ENCODE measurements at places on chromosomes 16 and 17.

DNA sequence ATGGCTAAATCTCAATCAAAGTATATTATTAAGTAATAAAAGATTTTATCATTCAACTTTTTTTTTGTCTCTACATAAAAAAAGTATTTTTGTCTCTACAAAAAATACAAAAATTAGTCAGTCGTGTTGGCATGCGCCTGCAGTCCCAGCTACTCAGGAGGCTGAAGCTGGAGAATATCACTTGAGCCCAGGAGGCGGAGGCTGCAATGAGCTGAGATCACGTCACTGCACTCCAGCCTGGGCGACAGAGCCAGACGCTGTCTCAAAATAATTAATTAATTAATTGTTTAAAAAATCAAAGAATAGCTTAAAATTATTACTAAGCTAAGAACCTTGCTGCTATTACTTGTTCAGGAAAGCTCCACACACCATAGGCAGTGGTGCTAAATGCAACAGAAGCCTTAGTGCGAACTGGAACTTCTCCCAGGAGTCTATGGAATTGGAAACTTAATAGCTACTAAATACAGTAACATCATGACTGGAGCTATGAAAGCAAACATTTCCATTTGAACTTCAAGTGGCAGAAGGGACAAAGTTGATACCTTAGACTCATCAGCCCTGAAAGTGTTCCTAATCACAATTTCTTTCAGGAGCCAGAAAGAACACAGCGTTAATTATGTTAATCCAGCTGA is 22.6 kb downstream of the ADCY9 start:
- DNase-seq: no peak

DNA sequence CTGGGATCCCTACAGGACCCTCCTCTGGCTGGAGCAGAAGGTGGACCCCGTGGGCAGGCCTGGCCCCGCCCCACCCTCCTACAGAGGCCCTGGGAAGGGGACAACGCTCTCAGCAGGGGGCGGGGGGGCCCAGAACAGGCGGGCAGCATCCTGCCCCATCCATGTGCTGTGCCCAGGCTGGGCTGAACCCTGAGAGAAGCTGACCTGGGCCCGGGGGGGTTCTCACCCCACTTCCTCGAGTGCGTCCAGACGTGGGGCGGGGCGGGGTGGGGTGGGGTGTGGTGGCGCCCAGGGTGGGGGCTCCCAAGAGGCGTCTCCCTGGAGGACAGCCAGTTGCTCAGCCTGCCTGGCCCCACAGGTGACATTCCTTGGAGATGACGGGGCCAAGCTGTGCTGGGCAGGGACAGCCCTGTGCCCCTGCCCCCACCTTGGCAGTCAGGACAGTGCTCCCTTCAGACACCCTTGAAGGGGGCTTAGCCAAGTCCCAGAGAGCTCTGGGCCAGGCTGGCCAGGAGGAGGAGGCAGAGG is 390 bp upstream of the UNC13D start:
- DNase-seq: no peak

- DNase-seq: no peak
These were observed 164.7 kb downstream of the MSI2 start for GRCh38 chr17:57420734-57421717.

DNA sequence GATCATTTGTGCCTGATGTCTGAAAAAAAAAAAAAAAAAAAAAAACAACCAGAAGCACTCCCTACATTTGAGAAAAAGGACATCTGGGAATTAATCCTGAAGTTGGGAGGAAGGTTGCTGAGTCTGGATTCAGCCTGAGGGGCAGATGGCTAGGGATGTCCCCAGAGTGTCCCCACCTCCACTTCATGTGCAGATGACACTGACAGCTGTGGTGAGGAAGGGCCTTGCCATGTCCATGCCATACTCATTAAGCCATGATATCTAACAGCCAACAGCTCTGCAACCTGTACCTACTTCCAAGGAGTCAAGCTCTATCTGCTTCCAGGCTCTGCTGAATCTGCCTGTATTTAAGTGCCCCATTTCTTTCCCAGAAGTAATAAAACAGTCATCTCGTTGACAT is 356.0 kb downstream of the CA10 start:
- no peak for DNase-seq

GRCh38 chr17:61384354-61384691 is 15.3 kb upstream of the TBX2 start:
- no peak for DNase-seq

DNA sequence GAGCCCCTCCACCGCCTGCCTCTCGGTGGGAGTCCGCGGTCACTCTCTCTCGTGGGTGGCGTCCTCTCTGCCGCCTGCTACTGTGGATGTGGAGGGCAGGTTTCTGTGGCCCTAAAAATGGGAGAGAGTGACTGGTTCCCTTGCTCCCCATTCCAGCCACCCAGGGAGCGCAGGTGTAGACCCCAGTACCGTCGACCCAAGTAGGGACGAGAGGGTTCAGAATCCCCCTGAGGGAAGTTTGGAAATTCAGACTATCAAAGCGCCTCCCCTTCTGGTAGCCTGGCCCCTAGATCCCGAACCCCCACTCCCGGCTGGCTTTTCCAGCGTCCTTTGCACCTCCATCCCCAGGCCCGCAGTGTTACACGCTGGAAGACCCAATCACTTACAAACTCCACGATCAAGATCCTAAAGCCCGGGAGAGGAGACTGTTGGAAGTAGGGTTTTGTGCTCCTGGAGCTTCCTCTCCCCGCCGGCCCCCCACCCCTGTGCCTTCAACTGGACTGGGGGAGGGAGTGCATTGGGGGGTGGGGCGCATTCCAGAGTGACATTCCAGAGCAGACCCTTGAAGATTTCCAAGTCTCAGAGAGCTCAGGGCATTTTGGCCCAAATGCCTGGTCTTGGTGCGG is 991 bp downstream of the GPRC5C start:
- DNase-seq: no peak

DNA sequence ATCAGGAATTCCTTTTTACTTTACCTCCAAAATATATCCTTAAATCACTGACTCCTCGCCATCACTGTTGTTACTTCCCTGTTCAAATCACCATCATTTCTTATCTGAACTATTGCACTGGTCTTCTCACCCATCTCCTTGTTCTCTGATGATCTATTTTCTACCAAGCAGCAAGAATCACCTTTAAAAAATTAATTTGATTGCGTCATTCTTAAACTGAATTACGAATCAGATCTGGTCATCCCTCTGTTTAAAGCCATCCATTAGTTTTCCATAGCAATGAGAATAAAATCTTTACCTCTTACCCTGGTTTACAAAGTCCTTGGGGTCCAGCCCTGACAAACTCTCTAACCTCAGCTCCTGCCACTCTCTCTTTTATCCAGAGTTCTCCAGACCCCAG is 14.6 kb downstream of the PCTP start:
- no peak for DNase-seq

- DNase-seq: peak; percentile 74
These were observed 7.3 kb downstream of the NT5C start for GRCh38 chr17:75124041-75124818.
